ENCODE measurements at places on chromosomes 6 and 20.
A peak's percentile ranks its signal among the peaks of the same experiment; 100 is the strongest.

- DNase-seq = no peak
Measured at GRCh38 chr6:25463441-25463840, 184.3 kb downstream of the CARMIL1 start.

GRCh38 chr6:90739802-90740201, 152.9 kb upstream of the MAP3K7 start:
- no peak for DNase-seq

DNA sequence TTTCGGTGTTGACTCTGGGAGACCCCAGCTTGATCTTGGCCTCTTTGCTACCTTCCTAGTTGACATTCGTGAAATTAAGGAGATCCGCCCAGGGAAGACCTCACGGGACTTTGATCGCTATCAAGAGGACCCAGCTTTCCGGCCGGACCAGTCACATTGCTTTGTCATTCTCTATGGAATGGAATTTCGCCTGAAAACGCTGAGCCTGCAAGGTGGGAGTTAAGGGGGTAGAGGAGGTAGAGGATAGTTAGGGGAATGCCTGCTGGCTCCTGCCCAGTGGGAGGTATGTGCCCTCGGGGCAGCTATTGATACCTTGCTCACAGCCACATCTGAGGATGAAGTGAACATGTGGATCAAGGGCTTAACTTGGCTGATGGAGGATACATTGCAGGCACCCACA, 22.2 kb downstream of the PLCG1 start:
- no peak for DNase-seq

GRCh38 chr20:51650685-51651134, 108.2 kb upstream of the NFATC2 start:
- DNase-seq = peak; percentile 75

DNA sequence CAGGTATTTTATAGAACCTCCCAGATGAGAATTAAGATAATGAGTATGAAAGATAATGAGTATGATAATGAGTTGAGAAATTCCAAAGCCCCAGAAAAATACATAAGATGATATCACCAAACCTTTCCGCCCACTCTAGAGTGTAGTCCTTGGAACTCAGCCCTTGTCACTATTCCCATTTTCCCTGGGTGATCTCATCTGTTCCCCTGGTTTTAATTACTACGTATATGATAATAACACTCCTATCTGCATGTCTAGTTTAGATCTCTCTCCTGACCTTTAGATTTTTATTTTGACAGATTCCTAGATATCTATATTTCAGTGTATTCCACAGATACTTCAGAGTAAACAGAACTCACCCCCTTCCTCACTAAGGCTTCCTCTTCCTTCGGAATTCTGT, 51.0 kb upstream of the ASIP start:
- no peak for DNase-seq

DNA sequence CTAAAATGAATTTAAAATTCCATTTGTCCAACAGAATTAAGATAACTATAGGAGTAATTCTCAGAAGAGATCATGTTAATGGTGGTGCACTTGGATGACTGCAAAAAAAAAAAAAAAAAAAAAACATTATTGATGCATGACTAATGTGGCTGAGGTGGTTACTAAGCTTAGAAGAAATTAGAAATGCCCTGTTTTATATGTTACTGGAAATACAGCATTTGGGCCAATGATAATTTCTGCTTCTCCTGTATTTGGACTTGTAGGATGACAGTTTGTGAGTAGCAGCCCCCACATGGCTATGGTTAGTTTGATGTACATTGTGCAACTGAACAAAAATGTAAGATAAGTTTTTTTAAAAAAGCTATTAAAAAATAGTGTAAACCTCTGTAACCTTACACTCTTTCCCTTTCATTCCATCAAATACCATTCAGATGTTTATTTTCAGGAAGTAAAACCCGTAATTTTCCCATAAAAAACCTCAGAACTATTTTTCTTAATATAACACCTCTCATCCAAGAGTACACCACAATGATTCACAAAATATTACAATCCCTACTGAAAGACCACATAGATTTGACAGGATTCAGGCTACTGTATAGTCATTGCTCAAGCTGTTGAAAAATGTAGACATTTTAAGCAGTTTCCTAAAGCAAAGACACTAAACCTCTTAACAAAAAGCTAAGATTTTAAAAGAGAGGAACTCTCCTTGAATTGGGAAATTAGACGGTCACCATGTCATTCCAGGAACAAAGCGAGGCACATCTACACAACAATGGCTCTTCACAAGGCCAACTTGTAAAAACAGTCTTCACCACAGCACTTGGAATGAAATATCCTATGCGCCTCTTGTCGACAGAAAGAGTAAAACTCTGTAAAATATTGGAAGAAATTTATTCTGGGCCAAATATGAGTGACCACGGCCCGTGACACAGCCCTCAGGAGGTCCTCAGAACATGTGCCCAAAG, 83.0 kb downstream of the WDR27 start:
- DNase-seq = peak; percentile 63

- DNase-seq = no peak
Measured at GRCh38 chr6:105550955-105551620, 148.2 kb upstream of the PREP start.

- no peak for DNase-seq
Measured at GRCh38 chr20:34843421-34843820, 18.0 kb upstream of the NCOA6 start.

GRCh38 chr6:31576897-31577578, 1.7 kb downstream of the TNF start:
- no peak for DNase-seq

DNA sequence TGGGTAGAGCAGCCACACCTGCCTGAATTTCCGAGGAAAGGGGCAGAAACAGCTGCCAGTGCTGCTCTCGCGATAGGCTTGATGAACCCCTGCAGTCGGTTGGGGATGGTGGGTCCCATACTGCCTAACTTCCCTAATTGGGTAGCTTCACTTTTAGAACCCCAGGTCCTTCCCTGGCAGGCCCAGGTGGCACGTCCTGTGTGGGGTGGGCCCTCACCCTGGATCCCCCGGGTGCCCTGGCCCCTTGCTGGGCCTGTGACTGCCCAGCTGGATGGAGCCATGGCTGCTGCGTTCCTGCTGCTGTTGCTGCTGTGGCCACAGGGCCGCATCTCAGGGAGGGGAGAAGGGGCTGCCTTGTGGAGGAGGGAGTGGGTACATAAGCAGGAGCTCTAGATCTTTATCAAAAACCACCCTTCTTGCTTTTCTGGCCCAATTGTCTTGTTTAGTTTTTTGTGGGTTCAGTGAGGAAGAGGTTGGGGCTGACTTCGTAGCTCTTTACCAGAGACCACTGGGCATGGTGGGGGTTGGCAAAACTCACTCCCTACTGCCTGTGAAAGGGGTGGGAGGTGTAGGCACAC, 19.2 kb downstream of the TREML4 start:
- DNase-seq = no peak

DNA sequence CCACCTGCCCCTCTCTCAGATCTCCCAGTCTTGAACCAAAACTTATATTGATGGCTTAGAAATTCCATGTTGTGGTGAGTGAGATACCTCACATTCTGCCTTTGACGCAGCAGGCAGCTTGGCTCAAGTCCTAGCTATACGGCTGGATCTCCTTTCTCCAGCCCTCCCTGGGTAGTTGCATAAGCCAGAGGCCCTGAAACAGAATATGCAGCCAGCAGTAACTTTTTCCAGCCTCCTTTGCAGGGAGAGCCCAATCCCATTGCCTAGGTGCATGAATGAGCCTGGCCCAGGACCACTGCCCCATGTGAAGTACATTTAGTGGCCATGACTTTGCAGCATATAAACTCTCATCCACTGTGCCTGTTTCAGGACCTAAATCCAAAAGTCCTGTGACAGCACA, 202.2 kb upstream of the CDYL start:
- DNase-seq = no peak

- DNase-seq = no peak
Measured at GRCh38 chr6:142235791-142236190, 66.0 kb upstream of the ADGRG6 start.

GRCh38 chr6:135181333-135182070, 394 bp downstream of the MYB start:
- no peak for DNase-seq

DNA sequence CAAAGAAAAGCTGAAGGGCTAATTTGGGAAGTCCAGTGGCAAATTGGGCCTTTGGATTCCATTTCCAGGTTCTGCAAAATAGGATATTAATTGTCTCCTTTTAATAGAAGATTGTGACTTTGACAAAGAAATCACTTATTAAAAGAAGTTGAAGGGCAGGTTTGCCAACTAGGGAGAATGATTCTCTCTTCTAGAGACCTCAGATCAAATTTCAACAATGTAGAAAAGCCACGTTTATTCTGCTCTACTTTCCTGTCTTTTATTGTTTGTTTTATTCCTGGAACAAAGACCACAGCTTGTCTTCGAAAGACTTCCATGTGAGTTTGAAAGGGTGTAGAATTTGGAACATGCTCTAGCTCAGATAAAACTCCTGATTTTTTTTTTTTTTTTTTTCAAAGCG, 65.5 kb upstream of the PRL start:
- no peak for DNase-seq

GRCh38 chr20:3696200-3696599, 14.4 kb upstream of the ADAM33 start:
- DNase-seq = no peak

DNA sequence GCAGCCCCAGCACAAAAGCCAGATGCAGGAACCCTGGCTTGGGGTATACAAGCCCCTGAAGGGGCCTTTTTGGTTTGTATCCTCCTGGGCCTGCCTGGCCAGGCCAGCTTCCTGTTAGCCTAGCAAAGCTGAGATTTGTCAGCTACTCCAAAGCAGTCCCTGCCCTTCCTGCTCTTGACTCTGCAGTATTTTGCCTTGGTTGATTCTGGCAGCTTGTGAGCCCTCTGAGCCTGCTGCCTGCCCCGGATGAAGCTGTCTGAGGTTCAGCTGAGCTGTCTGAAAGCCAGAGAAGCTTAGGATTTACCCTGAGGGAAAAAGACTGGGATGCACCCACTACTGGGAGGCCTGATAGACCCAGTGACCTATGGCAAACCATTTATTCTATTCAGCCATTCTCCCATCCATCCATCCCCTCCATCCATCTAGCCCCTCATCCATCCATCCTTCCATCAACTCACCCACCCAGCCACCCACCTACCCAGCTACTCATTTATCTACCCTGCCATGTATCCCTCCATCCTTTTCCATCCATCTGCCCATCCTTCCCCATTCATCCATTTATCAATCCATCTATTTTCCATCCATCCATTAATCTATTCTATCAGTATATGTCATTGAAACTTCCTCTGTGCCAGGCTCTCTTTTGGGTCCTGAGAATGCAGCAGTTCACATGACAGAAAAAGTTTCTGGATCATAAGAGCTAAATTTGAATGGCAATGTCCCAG, 307.5 kb downstream of the DHX35 start:
- no peak for DNase-seq

GRCh38 chr6:158048589-158048988, 66.9 kb downstream of the SYNJ2 start:
- no peak for DNase-seq

DNA sequence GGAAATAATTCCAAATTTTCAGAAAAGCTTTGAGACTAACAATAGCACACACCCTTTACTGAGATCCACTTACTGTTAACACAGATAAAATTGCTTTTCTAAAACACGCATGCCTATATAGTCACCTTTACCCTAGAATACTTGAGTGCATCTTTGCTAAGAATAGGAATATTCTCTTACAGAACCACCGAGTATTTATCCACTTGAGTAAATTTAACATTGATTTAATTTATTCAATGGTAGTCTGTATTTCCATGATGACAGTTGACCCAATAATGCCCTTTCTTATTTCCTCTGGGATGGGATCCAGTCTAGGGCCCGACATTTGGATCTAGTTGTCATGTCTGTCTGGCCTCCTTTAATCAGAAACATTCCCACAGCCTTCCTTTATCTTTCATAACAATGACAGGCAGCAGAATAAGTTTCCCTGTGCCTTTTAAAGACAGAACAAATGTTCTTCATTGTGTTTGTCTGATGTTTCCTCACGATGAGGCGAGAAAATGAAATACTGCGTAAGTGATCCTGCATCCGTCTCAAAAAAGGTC, 56.6 kb upstream of the ERVFRD-1 start:
- DNase-seq = no peak

GRCh38 chr6:168180548-168181011, 101.6 kb upstream of the FRMD1 start:
- DNase-seq = no peak

DNA sequence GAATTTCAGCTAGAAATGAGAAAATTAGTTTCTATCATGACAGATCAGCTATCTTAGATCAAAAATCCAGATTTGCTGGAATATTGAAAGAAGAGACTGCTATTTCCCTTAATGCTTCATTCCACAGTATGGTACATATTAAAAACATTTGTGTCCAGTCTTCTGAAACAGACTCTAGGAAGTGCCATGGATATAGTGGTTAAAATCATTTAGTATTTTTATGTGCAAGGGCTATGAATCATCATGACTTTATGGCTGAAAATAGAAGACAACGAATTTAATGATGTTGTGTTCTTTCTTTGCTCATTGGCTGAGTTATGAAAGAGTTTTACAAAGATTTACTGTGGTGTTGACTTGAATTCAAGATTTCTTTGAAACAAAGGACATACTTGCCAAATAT, 146.6 kb downstream of the ANKRD60 start:
- DNase-seq = no peak

DNA sequence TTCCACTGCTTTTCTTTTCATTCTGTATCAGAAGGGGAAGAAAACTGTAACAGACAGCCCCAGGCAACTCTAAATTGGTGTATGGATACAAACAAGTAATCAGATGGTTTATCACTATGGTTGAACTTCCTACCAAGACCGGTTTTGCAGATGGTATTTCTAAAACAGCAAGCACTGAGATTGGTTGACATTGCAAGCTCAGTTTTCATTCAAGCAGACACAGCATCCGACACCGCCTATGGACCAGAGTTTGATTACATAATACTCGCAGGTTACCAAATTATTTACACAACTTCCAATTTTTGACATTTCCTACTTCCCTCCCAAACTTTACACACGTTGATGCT, 209.9 kb downstream of the ALDH8A1 start:
- DNase-seq = peak; percentile 52

- DNase-seq = no peak
Measured at GRCh38 chr6:73556836-73557235, 36.0 kb upstream of the EEF1A1 start.

GRCh38 chr6:14083751-14084150, 33.8 kb upstream of the CD83 start:
- DNase-seq = no peak

DNA sequence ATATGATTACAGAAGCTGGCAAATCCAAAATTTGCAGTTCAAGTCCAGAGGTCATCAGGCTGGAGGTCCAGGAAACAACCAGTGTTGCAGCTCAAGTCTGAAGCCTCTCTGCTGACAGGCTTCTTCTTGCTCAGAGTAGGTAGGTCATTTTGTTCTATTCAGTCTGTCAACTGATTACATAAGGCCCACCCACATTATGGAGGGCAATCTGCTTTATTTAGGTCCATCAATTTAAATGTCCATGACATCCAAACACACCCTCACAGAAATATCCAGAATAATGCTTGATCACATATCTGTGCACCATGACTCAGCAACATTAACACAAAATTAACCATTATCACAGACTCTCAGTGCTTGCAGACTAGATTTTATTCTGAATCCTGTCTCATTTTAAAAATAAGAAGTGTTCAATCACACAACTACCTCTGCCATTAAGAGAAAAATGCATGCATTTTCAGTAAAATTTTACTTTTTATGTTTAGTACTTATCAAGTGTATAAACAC, 759.2 kb upstream of the ADGRB3 start:
- no peak for DNase-seq

- DNase-seq = no peak
Measured at GRCh38 chr20:3813848-3814581, 6.3 kb upstream of the AP5S1 start.

- DNase-seq = no peak
Measured at GRCh38 chr20:54058420-54059139, 11.8 kb downstream of the BCAS1 start.

GRCh38 chr20:59121714-59122565, 41.7 kb upstream of the ZNF831 start:
- DNase-seq = no peak
